ENCODE measurements at places on chromosomes 1 and 21.

DNA sequence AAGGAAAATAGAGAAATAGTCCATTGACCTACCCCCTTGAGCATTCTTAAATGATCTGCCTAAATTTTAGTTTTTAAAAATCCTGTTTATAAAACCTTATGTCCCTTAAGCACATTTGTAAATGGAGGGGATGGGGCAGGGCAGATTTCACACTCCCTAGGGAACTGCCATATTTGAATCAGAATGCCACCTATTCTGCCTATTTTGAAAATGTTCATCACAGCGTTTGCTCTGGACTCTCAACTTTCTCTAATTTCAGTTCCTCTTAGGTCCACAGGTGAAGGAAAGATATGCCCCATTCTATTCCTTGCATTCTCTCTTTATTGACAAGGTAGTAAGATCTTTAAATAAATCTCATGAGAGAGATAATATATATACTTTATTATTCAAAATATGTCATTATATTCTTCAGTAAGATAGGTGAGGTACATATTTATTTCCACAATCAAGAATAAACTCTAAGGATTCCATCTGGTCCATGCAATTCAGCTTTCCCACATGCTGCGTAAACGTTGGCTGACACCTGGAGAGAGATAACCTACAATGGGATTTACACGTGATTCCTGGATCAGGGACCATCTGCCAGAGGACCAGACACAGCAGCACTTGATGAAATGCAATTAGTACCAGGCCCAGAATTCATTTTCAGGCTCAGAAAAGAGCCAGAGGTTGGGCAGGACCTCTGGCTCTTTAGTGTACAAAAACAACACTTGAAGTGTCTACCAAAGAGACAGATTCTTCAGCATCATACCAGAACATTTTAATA lies 1.2 kb upstream of the LPGAT1 start:
- DNase-seq: no peak

GRCh38 chr1:109712321-109712864 lies 342 bp downstream of the GSTM5 start:
- no peak for DNase-seq

DNA sequence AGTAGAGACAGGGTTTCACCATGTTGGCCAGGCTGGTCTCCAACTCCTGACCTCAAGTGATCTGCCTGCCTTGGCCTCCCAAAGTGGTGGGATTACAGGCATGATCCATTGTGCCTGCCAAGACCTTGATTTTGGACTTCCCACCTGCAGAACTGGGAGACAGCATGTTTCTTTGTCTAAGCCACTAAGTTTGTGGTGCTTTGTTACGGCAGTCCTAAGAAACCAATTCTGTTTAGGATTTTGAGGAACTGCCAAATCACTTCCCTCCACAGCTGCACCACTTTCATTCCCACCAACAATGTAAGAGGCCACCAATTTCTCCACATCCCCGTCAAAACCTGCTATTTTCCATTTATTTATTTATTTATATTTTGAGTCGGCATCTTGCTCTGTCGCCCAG lies 46.1 kb downstream of the CHAF1B start:
- no peak for DNase-seq

- DNase-seq: peak; percentile 1
Observed at GRCh38 chr1:75579046-75579445, 31.9 kb downstream of the SLC44A5 start.

DNA sequence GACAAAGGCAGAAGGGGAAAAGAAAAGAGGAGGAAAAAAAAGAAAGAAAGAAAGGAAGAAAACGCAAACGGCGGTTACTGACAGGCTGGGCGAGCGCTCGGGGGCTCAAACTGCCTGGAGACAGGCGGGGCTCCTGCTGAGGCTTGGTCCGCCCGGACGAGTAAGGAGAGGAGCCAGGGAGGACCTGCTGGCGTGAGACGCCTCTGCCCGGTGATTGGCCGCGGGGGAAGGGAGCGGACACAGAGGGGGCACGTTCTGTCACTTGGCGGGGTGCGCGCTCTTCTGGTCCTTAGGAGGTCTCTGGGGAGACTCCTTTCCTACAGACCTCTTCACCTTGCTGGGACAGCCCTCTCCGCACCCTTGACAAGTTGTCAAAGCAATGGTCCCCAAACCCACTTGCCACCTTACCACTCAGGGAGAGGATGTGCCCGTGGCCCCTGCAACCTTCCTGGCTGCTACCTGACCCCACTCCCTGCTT lies 791 bp upstream of the PIK3R3 start:
- DNase-seq: no peak

DNA sequence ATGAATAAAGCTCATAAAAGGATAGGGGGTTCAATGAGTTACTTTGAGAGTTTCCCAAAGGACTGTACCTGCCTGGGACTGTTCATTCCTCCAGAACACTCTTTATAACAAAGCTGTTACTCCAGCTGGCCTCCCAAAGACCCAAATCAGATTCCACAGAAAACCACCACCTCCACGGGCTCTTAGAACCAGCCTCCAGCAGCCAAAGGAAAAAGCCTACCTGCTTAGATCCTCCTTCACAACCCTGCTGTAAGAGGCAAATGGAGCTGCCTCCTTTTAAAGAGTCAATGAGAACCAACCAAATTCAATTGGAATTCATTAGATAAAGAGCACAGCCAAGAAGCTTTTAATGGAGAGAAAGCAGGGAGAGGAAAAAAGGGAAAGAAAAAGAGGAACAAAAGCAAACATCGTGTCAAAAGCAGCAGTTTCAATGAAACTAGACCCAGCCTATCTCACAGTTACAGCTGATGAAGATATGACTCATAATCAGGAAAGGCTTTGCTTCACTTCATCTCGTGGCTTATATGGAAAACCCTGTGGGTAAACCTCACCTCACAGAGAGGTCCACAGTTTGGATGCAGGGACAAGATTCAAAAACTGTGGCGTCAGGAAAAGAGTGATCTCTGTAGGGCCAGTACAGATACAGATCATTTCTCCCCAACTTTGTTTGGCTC lies 27.8 kb upstream of the FMO4 start:
- peak; percentile 10 for DNase-seq

GRCh38 chr1:63634471-63634870 lies 41.3 kb downstream of the PGM1 start:
- peak; percentile 18 for DNase-seq
